H1 (cell line): ENCODE measurements at places on chromosomes 3 and 15. TPM values are rescaled to one million over a fixed set of nuclear protein-coding genes. Genes with fewer than 3 reads are reported as not detected.

DNA sequence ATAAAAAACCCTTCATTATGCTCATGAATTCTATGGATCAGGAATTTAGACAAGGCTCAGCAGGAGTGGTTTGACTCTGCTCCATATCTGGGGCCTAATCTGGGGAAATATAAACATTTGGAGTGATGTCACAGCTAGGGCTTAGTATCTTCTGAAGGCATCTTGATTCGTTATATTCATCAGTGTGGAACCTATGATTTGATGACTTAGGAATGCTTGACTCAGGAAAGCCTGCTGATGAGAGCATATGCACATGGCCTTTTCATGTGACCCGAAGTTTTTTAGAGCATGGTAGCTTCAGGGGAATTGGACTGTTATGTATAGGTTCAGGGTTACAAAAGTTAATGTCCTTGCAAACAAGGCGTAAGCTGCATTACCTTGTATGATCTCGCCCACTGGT, 184.9 kb upstream of the LRRC3B start:
- no peaks in the 10 kb centered on the region for H3K27me3 ChIP-seq
- no peak overlapping the region for H3K4me3 ChIP-seq
- H3K36me3 ChIP-seq = no peaks in the 10 kb centered on the region
- H3K4me1 ChIP-seq = no peaks in the 10 kb centered on the region
- DNase-seq = no peak

DNA sequence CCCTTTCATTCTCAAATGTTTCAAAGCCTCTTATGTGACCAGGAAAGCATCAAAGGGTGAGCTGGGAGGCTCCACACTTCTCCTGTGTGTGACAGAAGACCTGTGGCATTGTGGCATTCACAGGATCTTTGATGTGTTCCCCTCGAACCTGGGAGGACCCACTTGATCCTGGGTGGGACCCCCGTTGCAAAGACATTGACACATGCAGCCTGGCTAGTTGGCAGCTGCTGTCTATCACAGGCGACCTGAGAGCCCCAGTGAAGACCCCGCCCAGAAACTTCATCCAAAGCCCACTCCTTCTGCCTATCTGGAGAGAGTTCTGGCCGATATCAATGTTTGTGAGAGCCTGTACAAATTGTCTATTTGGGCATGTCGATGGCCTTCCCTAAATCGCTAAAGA, 140.4 kb upstream of the ATP2B2 start:
- H3K4me1 ChIP-seq = no peaks in the 10 kb centered on the region
- H3K36me3 ChIP-seq = no peaks in the 10 kb centered on the region

GRCh38 chr3:44870375-44871061, 3.9 kb upstream of the TGM4 start:
- H3K4me3 ChIP-seq = no peak overlapping the region
- H3K4me1 ChIP-seq = no peaks in the 10 kb centered on the region
- no peaks in the 10 kb centered on the region for H3K36me3 ChIP-seq

- peaks cover 4% of the 10 kb centered on the region; the same call in 1 of the 2 replicates for H3K4me1 ChIP-seq
- H3K27ac ChIP-seq = no peak overlapping the region
- no peaks in the 10 kb centered on the region for H3K36me3 ChIP-seq
- no peak for DNase-seq
Observed at GRCh38 chr3:27540231-27540630, 56.0 kb upstream of the SLC4A7 start.

GRCh38 chr3:175916191-175916934, 1057.2 kb downstream of the NAALADL2 start:
- H3K36me3 ChIP-seq = no peaks in the 10 kb centered on the region
- no peak overlapping the region for H3K27ac ChIP-seq
- no peaks in the 10 kb centered on the region for H3K4me1 ChIP-seq
- DNase-seq = no peak
- H3K4me3 ChIP-seq = no peak overlapping the region

DNA sequence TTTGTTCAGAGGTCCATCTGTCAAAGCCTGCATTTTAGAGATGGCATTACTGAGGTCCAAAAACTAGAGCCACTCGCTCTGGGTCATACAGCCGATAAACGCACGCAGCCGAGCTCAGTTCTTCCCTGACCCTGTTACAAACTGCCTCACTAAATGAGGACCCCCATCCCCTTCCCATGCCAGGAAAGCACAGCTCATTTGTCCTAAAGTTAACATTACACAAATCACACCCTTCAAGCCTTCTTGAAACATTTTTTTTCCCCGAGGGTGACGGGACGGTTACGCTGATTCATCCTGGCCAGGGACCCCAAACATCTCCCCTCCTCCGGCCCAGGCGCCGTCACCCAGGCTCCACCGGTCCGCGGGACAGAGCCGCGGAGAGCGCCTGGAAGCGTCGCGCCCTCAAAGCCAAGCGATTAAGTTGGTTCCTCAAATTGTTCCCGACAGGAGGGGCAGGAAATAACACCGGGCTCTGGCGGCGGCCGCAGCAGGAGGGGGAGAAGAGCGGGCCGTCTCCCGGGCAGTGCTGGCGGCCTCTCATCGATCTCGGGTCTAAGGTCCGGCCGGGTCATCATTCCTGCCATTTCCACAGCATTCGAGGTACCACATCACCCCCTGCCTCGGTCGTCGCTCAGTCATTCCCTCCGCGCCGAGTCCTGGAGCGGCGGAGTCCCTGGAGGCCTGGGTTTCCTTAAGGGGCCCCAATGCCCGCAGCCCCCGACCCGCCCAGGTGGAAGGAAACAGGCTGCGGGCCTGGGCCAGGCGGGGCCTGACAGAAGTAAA, 619 bp upstream of the CMTM8 start:
- peak overlapping the region; percentile 60 for H3K4me3 ChIP-seq
- H3K27me3 ChIP-seq = peaks cover 16% of the 10 kb centered on the region
- no peak for DNase-seq
- no peaks in the 10 kb centered on the region for H3K36me3 ChIP-seq
- H3K27ac ChIP-seq = no peak overlapping the region

GABRR3 gene
- polyA plus RNA-seq = not detected in 2 replicates

DNA sequence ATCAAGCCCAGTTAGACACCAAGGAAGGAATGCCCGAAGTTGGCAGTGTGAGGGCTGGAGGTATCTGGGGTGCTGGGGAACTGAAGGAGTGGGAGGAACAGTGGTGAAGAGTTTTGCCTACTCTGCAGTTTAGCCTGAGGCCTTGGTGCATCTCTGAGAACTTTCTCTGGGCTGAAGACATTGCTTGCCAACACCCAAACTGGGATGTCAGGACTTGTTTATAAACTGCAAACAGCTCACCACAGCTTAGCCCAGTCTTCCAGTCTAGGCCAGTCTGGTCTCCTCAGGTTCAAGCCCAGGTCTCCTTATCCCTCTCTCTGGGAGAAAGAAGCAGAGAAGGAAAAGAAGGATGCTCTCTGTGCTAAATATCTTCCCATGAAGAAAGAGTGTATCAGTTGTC, 68.0 kb upstream of the BOC start:
- no peak overlapping the region for H3K27ac ChIP-seq
- H3K4me3 ChIP-seq = no peak overlapping the region
- no peak for DNase-seq

TEX9 gene
- 1.7 and 3.4 TPM in 2 replicates for polyA plus RNA-seq

FBXL2 gene
- 5.4 and 7.5 TPM in 2 replicates for polyA plus RNA-seq

GRCh38 chr3:13851091-13851849, 28.6 kb downstream of the WNT7A start:
- no peak for DNase-seq
- no peaks in the 10 kb centered on the region for H3K36me3 ChIP-seq
- no peak overlapping the region for H3K27ac ChIP-seq
- H3K27me3 ChIP-seq = no peaks in the 10 kb centered on the region

GRCh38 chr3:147941969-147942368, 532.8 kb downstream of the ZIC1 start:
- peaks cover 3% of the 10 kb centered on the region for H3K4me1 ChIP-seq
- no peak for DNase-seq
- no peaks in the 10 kb centered on the region for H3K36me3 ChIP-seq
- H3K27ac ChIP-seq = no peak overlapping the region

DNA sequence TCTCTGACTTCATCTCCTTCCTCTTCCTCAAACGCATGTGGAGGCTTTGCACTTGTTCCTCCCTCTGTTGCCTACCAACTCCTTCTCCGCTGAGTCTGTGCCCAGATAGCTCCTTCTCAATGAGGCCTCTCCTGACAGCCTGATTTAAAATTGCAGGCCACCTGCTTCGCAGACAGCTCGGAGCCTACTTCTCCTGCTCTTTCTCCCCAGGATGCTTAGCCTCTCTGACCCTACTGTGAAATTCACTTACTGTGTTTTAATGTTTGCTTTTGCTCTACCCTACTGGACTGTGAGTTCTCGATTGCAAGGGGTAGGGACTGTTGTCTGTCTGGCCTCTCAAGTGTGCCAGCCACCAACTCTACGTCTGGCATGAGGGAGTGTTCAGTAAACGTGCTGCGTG, 83.4 kb downstream of the EEFSEC start:
- no peak overlapping the region for H3K27ac ChIP-seq
- no peak for DNase-seq
- H3K27me3 ChIP-seq = no peaks in the 10 kb centered on the region
- peaks cover 5% of the 10 kb centered on the region for H3K4me1 ChIP-seq
- no peaks in the 10 kb centered on the region for H3K36me3 ChIP-seq

CLRN1 gene
- 0.17 and 0.20 TPM in 2 replicates for polyA plus RNA-seq

- no peak for DNase-seq
- no peaks in the 10 kb centered on the region for H3K27me3 ChIP-seq
- no peaks in the 10 kb centered on the region; the same call in 1 of the 2 replicates for H3K4me1 ChIP-seq
- no peaks in the 10 kb centered on the region for H3K36me3 ChIP-seq
- H3K4me3 ChIP-seq = no peak overlapping the region
Observed at GRCh38 chr3:47541583-47542108, 28.1 kb upstream of the ELP6 start.

DNA sequence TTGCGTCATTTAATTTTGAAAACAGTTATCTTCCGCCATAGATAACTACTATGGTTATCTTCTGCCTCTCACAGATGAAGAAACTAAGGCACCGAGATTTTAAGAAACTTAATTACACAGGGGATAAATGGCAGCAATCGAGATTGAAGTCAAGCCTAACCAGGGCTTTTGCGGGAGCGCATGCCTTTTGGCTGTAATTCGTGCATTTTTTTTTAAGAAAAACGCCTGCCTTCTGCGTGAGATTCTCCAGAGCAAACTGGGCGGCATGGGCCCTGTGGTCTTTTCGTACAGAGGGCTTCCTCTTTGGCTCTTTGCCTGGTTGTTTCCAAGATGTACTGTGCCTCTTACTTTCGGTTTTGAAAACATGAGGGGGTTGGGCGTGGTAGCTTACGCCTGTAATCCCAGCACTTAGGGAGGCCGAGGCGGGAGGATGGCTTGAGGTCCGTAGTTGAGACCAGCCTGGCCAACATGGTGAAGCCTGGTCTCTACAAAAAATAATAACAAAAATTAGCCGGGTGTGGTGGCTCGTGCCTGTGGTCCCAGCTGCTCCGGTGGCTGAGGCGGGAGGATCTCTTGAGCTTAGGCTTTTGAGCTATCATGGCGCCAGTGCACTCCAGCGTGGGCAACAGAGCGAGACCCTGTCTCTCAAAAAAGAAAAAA, 1.2 kb downstream of the B2M start:
- no peak for DNase-seq
- no peak overlapping the region for H3K27ac ChIP-seq
- peak overlapping the region; percentile 87 for H3K4me3 ChIP-seq
- H3K27me3 ChIP-seq = no peaks in the 10 kb centered on the region
- no peaks in the 10 kb centered on the region for H3K4me1 ChIP-seq
- peaks cover 22% of the 10 kb centered on the region for H3K36me3 ChIP-seq

STARD5 gene
- polyA plus RNA-seq = 10.0 and 10.4 TPM in 2 replicates

DNA sequence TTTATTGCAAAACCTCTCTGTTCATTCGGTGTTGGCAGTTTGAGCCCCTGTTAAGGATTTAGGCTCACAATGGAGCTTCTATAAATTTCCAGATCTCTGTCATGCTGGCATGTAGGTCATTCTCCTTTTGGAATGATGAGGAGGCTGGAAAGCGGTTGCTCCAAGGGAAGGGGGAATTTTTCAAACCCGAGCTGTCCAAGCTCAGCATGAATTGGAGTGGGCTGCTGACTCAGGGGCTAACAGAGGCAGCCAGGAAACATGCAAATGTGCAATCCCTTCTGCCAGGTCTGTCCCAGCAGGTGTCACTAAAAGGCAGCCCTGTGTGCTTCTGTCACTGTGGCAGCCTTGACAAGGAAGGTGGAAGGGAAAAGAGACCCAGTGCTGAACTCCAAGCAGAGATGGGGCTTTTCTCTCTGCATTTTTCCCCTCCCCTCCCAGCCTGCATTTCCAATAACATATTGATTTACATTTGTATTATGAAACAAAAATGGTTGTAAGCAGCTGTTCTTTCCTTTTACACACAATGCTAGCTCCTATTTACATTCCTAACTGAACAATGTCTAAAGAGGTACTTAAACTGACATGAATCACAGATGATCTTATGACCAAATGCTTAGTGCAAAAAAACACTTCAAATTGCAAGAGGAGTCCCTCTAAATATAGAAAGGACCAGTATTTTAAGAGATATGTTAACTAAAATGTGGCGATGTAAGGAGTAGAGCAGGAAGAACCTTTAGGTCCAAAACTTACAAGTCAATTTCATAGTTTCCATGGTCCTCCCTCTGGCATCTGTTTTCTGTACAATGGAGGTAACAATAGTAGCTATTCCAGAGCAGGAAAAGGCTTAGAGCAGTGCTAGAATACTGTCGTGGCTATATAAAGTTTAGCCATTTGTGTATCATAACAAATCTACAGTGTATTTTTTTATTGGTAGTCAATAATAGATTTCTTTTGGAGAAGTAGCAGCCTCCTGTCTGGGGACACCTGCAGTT, 84.5 kb upstream of the ATP10A start:
- H3K36me3 ChIP-seq = no peaks in the 10 kb centered on the region
- no peaks in the 10 kb centered on the region for H3K27me3 ChIP-seq
- H3K4me1 ChIP-seq = peaks cover 3% of the 10 kb centered on the region; the same call in 1 of the 2 replicates
- H3K27ac ChIP-seq = no peak overlapping the region
- peak; percentile 53 for DNase-seq
- no peak overlapping the region for H3K4me3 ChIP-seq

GRCh38 chr3:14096742-14097141, 27.9 kb downstream of the CHCHD4 start:
- H3K4me3 ChIP-seq = no peak overlapping the region
- no peaks in the 10 kb centered on the region for H3K27me3 ChIP-seq
- no peaks in the 10 kb centered on the region for H3K36me3 ChIP-seq

GRCh38 chr15:73583544-73583943, 49.6 kb downstream of the NPTN start:
- H3K4me1 ChIP-seq = peaks cover 3% of the 10 kb centered on the region; the same call in 1 of the 2 replicates
- peaks cover 2% of the 10 kb centered on the region; the same call in 1 of the 2 replicates for H3K36me3 ChIP-seq
- no peak overlapping the region for H3K4me3 ChIP-seq
- H3K27me3 ChIP-seq = no peaks in the 10 kb centered on the region
- no peak overlapping the region for H3K27ac ChIP-seq

XCR1 gene
- polyA plus RNA-seq = 0.19 and 0.53 TPM in 2 replicates

DNA sequence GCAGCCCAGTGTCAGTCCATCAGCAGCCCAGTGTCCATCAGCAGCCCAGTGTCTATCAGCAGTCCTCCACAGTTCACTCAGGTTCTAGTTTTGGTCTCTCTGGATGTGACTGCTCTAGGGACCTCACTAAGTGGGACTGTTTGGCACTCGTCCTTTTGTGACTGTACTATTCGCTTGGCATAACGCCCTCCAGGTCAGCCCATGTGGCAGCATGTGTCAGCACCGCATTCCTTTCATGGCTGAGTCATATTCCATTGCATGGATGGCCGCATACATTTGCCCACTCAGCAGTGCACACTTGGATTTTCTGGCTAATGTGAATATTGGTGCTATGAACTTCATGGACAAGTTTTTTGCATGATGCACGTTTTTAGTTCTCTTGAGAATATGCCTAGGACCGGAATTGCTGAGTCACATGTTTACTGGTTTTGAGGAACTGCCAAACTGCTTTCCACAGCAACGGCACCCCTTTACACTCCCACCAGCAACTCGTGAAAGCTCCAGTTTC, 16.4 kb downstream of the CHST13 start:
- no peak overlapping the region for H3K4me3 ChIP-seq
- H3K4me1 ChIP-seq = no peaks in the 10 kb centered on the region
- H3K27me3 ChIP-seq = no peaks in the 10 kb centered on the region
- no peak for DNase-seq

GRCh38 chr3:172170841-172171240, 131.5 kb downstream of the FNDC3B start:
- no peaks in the 10 kb centered on the region for H3K36me3 ChIP-seq
- H3K27ac ChIP-seq = no peak overlapping the region
- DNase-seq = no peak
- H3K4me3 ChIP-seq = no peak overlapping the region
- peaks cover 12% of the 10 kb centered on the region; the same call in 1 of the 2 replicates for H3K4me1 ChIP-seq

UROC1 gene
- 0.03 and 0.09 TPM in 2 replicates for polyA plus RNA-seq
